ENCODE measurements at places on chromosomes 2 and 18. TPM values are rescaled to one million over a fixed set of nuclear protein-coding genes. Genes with fewer than 3 reads are reported as not detected.

- H3K4me1 ChIP-seq, result no peaks in the 10 kb centered on the region
- H3K27ac ChIP-seq, result no peak overlapping the region
- H3K36me3 ChIP-seq, result no peaks in the 10 kb centered on the region
- no peak for DNase-seq
- H3K27me3 ChIP-seq, result no peaks in the 10 kb centered on the region
Measured at GRCh38 chr2:100054426-100054825, 88.0 kb downstream of the AFF3 start.

Gene COLEC12
- total RNA-seq, result 17.9 TPM

GRCh38 chr2:51247252-51247805 is 215.4 kb upstream of the NRXN1 start:
- no peaks in the 10 kb centered on the region for H3K27me3 ChIP-seq
- no peak overlapping the region for H3K27ac ChIP-seq
- no peaks in the 10 kb centered on the region for H3K36me3 ChIP-seq
- H3K4me1 ChIP-seq, result no peaks in the 10 kb centered on the region
- no peak overlapping the region for H3K4me3 ChIP-seq

GRCh38 chr2:136495636-136496035 is 269.7 kb upstream of the THSD7B start:
- H3K4me3 ChIP-seq, result no peak overlapping the region
- no peak for DNase-seq

GRCh38 chr2:139544186-139544851 is 764.1 kb upstream of the NXPH2 start:
- no peak for DNase-seq
- no peaks in the 10 kb centered on the region for H3K4me1 ChIP-seq
- H3K27me3 ChIP-seq, result no peaks in the 10 kb centered on the region
- H3K4me3 ChIP-seq, result no peak overlapping the region
- no peaks in the 10 kb centered on the region for H3K36me3 ChIP-seq
